ENCODE measurements at places on chromosomes 13 and 19.

GRCh38 chr13:52406629-52407028 is 657 bp upstream of the THSD1 start:
- DNase-seq: no peak

DNA sequence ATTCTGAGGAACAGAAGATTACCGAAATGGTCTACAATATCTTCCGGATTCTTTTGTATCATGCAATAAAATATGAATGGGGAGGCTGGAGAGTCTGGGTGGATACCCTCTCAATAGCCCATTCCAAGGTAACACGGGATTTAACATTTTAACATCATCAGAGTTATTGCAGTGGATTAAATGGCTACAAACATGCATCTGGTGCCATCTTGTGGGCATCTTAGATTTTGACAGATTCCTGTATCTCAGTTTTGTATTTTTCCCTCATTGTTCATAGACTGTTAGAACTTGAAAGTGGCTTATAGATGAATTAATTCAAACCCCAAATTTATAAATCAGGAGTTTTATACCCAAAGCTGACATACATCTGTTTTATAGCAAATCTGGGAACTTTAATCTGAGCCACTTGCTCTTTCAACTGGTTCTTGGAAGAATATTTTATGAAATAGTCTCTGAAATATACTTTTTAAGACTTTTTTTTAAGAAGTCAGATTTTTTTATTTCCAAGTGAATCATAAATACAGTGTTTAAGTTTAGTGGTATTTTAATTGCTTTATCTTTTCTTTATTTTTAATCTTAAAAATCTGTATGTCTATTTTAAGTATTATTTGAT is 215.2 kb downstream of the NBEA start:
- DNase-seq: peak; percentile 29

DNA sequence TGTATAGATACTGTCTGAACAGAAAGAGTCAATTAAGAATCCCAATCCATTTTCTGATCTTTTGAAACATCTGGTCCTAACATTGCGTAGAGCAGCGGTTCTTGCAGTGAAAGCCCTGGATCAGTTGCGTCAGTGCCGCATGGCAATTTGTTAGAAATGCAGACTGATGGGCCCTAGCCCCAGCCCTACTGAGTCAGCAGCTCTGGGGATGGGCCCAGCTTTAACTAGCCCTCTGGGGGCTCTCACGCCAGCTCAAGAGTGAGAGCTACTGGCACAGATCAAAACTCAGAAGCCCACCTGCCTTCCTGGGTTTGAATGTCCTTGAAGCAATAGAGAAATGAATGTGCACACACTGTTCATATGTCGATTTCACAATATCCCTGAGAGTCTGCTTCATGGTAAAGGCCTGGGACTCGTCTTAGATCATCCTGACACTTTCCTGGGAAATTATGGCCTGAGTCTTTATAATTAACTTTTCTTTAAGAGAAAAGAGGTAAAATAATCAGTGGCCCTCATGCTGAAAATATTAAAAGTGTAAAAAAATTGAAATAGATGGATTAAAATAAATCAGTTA is 206.8 kb upstream of the TMTC4 start:
- no peak for DNase-seq

GRCh38 chr13:111855786-111856185 is 211.2 kb upstream of the SOX1 start:
- no peak for DNase-seq

- no peak for DNase-seq
Measured at GRCh38 chr13:20513466-20513995, 12.1 kb downstream of the CRYL1 start.

DNA sequence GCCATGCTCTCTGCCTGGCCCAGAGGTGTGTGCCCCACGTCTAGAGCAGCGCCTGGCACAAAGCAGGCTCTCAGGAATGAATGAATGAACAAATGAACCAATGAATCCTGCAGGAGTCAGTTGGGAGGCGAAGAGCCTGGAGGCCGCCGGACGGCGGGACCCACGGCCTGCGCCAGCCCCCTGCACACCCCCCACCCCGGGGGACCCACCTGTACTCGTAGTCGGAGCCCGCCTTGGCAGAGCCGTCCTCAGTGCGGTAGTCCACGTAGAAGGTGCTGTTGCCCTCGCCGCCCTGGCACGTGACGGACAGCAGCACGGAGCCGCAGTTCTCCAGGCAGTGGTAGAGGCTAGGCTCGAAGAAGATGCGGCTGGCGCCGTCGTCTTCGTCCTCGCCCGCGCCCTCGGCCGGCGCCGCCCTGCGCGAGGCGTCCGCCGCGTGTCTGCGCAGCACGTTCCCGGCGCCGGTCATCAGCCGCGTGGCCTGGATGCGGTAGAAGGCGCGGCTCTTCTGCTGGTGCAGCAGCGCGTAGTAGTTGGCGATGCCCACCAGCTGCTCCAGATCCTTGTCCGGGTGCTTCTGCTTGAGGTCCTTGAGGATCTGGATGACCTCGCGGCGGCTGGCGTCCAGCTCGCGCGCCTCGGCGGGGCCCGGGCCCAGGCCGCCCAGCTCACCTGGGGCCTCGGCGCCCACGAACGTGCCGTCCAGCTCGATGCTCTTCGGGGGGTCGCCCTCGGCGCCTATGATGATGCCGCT is 14.8 kb downstream of the SLC8A2 start:
- DNase-seq: no peak

GRCh38 chr13:40494513-40494912 is 171.9 kb downstream of the FOXO1 start:
- DNase-seq: no peak

GRCh38 chr19:51803967-51804366 is 9.0 kb downstream of the FPR3 start:
- DNase-seq: no peak

DNA sequence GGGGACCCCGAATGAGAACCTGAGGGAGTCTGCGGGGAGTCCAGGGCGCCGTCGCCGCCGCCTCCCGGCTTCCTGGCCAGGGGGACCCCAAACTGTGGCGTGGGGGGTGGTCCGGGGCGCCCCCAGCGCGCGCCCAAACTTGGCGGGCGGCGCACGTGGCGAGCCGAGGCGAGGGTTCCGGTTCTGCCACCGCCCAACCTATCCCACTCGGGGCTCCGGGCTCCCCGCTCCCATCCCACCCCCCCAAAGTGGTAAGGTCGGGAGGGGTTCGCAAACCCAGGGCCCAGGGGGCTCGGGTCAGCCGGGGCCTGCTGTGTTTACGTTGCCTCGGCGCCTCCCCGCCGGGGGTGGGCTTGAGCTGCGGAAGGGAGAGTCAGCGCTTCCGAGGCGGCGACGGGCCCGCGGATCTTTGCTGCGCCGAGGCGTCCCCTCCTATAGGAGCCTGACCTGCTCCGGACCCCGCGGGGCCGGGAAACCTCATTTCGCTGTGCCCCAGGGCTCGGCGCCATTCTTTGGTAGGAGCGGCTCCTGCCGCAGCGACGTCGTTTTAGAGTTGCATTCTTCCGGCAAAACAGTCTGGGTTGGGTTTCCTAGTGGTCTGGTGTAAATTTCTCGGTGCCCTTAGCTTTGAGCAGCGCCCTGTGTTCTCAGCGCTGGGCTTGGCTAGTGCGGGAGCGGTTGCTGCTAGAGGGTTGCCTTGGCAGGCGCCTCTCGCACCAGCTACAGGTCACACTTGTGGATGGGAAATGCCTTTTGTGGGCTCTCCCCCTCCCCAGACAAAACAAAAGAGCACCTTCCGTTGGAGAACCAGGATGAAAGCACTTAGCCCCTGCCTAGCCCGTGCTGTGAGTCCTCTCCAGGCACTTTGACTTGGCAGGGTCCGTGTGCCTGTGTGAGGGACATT is 1.2 kb downstream of the DAZAP1 start:
- no peak for DNase-seq

- peak; percentile 83 for DNase-seq
Measured at GRCh38 chr13:90968166-90968904, 379.2 kb upstream of the MIR17HG start.

GRCh38 chr13:111852725-111853518 is 214.0 kb upstream of the SOX1 start:
- DNase-seq: no peak

GRCh38 chr19:16605115-16605514 is 22.9 kb downstream of the MED26 start:
- DNase-seq: no peak

DNA sequence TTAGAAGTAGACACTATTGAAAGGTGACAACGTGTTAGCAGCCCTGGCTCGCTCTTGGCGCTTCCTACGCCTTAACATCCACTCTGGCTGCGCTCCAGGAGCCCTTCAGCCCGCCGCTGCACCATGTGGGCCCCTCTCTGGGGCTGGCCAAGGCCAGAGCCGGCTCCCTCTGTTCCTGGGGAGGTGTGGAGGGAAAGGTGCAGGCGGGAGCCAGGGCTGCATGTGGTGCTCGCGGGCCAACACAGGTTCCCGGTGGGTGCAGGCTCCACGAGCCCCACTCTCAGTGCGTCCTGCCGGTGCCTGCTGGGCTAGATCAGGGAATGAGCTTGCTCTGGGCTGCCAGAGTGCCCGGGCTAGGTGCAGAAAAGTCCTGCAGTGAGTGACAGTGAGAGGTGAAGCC is 1284.3 kb downstream of the OLFM4 start:
- no peak for DNase-seq

- no peak for DNase-seq
Measured at GRCh38 chr13:22893204-22893603, 287.6 kb upstream of the SGCG start.

DNA sequence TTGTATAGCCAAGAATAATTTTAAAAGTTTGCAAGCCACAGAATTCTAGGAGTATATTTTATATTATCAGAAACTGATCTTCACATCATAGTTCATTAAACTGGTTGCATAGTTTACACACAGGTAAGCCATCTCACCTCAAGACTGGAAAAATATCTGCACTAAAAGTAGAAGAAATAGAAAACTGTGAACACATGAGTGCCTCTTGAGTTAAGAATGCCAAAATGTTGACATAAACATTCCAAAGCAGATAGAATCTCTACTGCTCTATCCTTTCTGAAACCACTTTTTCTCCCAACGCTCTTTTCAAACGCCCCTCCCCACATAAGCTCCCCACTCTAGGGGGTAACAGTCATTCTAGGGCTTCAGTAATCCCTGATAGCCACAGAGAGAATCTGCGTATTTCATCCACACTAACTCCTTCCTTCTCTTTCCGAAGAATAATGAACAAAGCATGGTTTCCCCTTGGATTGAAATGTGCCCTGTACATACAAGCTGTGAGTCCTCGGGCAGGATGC is 201.5 kb downstream of the IRS2 start:
- DNase-seq: no peak

GRCh38 chr13:36795463-36795862 is 23.6 kb upstream of the RFXAP start:
- no peak for DNase-seq

- DNase-seq: no peak
Measured at GRCh38 chr19:58492265-58492664, 16.1 kb downstream of the ZNF446 start.

GRCh38 chr13:106145997-106146864 is 389.2 kb downstream of the EFNB2 start:
- DNase-seq: no peak

- no peak for DNase-seq
Measured at GRCh38 chr19:3665681-3666544, 34.4 kb downstream of the PIP5K1C start.

DNA sequence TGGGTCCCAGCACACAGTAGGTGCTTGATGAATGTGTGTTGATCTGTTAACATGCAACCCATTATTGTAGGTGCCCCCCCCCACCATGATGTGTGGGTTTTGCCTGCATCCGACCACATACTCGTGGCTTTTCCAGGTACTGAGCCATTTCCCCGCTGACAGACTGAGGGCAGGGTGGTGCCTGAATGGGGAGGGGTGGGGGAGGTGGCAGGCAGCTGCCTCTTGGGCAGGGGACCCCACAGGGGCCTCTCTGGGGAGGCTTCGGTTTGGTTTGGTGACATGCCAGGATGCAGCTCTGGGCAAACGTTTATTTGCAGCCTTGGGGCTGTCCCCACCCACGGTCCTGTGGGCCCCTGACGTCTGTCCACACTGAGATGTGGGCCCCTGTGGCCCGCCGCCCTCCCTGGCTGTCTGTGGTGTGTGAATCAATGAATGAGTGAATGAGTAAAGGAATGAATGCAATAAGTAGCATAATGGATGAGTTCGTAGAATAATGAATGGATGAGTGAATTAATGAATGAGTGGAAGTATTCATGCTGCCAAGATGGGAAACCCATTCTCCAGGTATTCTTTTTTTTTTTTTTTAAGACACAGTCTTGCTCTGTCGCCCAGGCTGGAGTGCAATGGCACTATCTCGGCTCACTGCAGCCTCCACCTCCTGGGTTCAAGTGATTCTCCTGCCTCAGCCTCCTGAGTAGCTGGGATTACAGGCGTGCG is 9.0 kb upstream of the JUND start:
- DNase-seq: no peak

DNA sequence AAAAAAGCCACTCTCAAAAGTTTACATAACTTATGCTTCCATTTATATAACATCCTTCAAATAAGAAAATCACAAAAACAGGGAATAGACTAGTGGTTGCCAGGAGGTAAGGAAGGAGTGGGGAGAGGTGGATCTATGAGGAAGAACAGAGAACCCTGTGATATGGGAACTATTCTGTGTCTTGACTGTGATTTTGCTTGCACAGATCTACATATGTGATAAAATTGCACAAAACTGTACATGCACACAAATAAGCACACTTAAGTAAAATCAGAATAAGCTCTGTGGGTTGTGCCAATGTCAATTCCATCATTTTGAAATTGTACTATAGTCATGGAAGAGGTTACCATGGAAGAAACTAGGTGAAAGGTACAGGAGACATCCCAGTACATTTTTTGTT is 121.6 kb upstream of the SGCG start:
- no peak for DNase-seq

DNA sequence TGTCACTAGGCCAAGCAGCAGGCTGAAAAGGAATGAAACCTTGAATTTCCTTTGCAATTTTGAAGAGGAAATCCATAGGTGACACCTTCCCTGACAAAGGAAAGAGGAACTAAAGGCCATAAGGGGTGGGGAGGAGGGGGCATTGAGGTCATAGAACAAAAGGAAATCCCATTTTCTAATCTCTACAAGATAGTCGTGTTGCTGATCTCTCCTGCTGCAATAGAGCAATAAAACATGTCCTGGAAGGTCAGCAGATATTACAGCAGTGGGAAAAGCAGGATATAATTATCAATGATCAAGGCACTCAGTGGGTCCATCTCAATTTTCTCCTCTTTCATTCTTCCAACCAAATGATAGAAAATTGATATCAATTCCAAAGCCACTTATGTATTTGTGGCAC is 20.3 kb upstream of the RAP2A start:
- DNase-seq: no peak

DNA sequence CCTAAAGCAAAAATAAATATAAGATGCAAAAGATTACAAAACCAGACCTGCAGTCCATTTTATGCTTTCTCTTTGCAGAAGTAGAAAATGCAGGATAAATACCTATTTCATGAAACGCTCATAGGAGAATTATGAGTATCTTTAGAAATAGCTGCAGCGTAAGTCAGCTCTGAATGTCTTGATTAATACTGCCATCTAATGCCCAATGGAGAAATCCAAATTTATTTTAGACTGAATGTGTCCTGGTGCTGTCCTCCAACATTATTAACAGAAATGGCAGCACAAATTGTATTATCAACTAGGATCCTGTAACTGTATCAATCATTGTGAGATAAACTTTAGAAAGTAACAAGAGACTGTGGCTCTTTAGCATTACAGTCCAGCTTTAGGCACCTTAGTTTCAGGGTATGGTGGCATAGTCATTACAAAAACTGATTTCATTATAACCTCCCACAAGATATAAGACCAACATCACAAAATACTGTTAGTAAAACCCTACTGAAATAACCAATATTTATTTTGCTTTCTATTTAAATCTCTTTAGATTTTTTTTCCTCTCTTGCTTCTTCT is 162.1 kb upstream of the MIR17HG start:
- DNase-seq: peak; percentile 80
